ENCODE measurements at places on chromosomes 2 and 18. TPM values are rescaled to one million over a fixed set of nuclear protein-coding genes. Genes with fewer than 3 reads are reported as not detected.

DNA sequence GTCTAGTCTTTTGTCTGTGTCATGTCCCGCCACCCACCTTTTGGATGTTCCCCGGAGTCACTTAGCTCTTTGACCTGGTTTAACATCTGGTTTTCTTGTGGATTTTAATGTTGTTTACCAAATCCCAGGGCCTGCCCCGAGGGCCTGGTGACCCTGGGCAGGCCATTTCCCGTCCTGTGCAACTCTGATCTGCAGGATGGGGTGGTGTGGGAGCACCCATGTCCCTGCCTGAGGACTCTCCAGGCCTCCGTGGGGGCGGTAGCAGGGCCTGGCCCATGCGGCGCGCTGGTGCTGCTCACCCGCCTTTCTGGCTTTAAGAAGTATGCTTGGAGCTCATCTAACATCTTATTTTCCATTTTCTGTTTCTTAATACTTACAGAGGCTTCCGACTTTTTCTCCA, 10.7 kb downstream of the RAMP1 start:
- no peak overlapping the region for H3K27ac ChIP-seq
- no peaks in the 10 kb centered on the region for H3K27me3 ChIP-seq
- no peak for DNase-seq
- H3K4me3 ChIP-seq, result no peak overlapping the region
- H3K4me1 ChIP-seq, result no peaks in the 10 kb centered on the region
- H3K36me3 ChIP-seq, result no peaks in the 10 kb centered on the region

DNA sequence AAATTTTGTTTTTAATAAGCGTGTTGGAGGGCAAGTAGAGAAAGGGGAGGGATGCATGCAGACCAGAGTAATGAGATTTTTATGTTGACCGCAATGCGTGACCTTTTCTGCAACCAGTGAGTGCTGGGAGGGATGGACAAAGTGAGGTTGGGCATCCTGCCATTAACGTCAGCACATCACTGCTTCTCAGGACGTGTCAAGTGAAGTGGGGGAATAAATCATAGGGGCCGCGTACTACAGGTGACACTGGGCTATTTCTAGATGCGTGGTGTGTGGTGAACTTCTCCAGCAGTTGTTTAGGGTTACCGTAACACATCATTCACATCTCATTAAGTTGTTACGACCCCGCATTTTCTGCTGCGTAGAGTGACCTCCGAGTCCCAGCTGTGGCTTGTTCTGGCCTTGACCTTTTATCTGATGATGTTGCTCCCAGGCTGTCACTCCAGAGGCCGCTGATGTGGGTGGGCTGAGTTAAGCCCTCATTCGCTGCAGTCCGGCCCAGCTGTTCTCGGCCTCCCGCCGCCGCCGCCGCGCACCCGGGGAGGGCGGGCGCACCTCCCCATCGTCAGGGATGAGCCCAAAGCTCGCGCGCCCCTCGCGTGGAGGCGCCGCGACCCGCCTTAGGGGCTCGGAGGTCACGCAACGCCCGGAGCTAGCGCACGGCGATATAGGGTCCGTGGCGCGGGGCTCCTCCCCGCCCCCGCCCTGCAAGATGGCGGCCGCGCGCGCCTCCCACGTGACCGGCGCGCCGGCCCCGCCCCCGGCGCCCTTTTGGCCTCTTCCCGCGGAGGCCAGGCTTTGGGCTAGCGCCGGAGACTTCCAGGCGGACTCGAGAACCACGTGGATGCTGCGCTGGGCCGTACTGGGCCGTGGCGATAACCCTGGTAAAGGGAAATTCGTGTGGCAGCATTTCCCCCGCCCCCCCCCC, 3.5 kb downstream of the ZCCHC2 start:
- peaks cover 22% of the 10 kb centered on the region for H3K4me1 ChIP-seq
- peak overlapping the region; percentile 95 for H3K4me3 ChIP-seq
- DNase-seq, result peak; percentile 96
- H3K27me3 ChIP-seq, result no peaks in the 10 kb centered on the region
- H3K27ac ChIP-seq, result peak overlapping the region; percentile 99

GRCh38 chr2:230938516-230939065, 13.5 kb upstream of the GPR55 start:
- no peak for DNase-seq
- no peaks in the 10 kb centered on the region for H3K27me3 ChIP-seq
- no peak overlapping the region for H3K4me3 ChIP-seq
- H3K27ac ChIP-seq, result no peak overlapping the region
- no peaks in the 10 kb centered on the region for H3K4me1 ChIP-seq

DNA sequence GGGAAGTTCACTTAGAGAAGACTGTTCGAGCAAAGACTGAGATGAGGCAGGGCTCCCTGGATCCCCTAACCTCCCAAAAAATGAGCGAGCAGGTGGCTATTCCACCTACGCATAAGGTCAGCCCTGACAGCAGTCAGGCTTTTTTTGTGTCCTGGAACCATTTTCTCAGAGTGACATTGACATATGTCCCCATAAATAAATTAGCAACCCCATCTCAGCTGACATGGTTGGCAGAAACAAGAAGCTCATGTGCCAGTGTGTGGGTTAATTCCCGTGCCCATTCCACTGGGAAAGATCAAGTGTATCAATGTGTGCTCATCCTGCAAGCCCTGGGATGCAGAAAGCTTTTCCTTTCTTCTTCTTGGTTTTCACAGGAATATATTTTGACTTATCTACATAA, 740.4 kb upstream of the CELF4 start:
- no peak for DNase-seq
- H3K27me3 ChIP-seq, result no peaks in the 10 kb centered on the region
- H3K4me3 ChIP-seq, result no peak overlapping the region
- no peak overlapping the region for H3K27ac ChIP-seq
- H3K4me1 ChIP-seq, result no peaks in the 10 kb centered on the region
- H3K36me3 ChIP-seq, result no peaks in the 10 kb centered on the region

DNA sequence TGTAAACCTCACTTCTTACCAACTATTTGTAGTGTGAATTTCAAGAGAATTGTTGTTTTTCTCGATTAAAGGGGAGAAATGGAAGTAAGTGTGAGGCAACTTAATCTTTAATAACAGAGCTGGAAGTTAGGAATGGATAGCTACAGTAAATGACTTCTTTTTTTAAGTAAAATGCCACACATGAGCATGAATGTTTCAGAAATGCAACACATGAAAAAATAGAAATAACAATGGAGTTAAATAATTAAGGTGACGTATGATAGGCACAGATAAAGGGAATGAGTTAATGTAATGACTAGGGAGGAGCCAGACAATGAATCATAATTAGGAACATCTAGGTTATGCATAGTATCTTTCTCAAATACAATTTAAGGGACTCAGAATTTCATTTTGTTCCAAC, 3.4 kb downstream of the REL start:
- no peak for DNase-seq
- H3K4me1 ChIP-seq, result no peaks in the 10 kb centered on the region
- no peaks in the 10 kb centered on the region for H3K27me3 ChIP-seq
- peak overlapping the region; percentile 99 for H3K27ac ChIP-seq
- no peak overlapping the region for H3K4me3 ChIP-seq
- no peaks in the 10 kb centered on the region for H3K36me3 ChIP-seq

DNA sequence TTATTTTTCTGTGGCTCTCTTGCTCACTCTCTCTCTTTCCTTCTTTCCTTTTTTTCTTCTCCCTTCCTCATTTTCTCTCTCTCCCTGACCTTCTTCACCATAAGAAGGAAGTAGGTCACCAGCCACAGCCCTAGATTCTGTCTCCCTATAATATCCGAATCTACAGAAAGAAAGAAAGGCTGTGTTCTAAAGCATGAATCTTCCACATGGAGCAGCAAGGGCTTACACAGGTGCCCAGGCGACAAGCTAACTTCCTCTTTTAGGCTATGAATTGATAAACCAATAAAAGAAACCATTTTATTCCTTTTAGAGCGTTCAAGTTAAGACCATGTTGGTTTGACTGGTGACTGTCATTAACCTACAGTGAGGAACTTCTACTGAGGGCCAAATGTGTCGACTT, 49.3 kb downstream of the CACNB4 start:
- no peaks in the 10 kb centered on the region for H3K27me3 ChIP-seq

- no peak overlapping the region for H3K4me3 ChIP-seq
- no peak overlapping the region for H3K27ac ChIP-seq
- no peaks in the 10 kb centered on the region for H3K36me3 ChIP-seq
- DNase-seq, result no peak
- no peaks in the 10 kb centered on the region for H3K27me3 ChIP-seq
- no peaks in the 10 kb centered on the region for H3K4me1 ChIP-seq
Observed at GRCh38 chr2:214057986-214058385, 352.9 kb upstream of the VWC2L start.

Gene HYCC2
- total RNA-seq, result 14.0 TPM

Gene VSNL1
- 4.8 TPM for total RNA-seq

Gene CKAP2L
- total RNA-seq, result 1.4 TPM
